ENCODE measurements at places on chromosomes 5 and 9. TPM values are rescaled to one million over a fixed set of nuclear protein-coding genes. Genes with fewer than 3 reads are reported as not detected.

CD180 gene
- polyA plus RNA-seq = 0.02 TPM

ZNF782 gene
- 0.93 TPM for polyA plus RNA-seq

SFXN1 gene
- 155 TPM for polyA plus RNA-seq

MRPL41 gene
- polyA plus RNA-seq = 35.8 TPM

RASEF gene
- 1.1 TPM for polyA plus RNA-seq

PCDHGA4 gene
- 0.79 TPM for polyA plus RNA-seq

ACOT12 gene
- polyA plus RNA-seq = not detected

ARSK gene
- 8.0 TPM for polyA plus RNA-seq

AGXT2 gene
- polyA plus RNA-seq = not detected

PHF2 gene
- polyA plus RNA-seq = 5.9 TPM

OR1J2 gene
- not detected for polyA plus RNA-seq

ELAVL2 gene
- polyA plus RNA-seq = 5.2 TPM

CA9 gene
- polyA plus RNA-seq = 37.7 TPM

BICD2 gene
- polyA plus RNA-seq = 15.2 TPM

ADAMTSL1 gene
- polyA plus RNA-seq = 2.1 TPM

TRIM36 gene
- polyA plus RNA-seq = 3.5 TPM

TRPM3 gene
- polyA plus RNA-seq = 0.15 TPM

LHX3 gene
- not detected for polyA plus RNA-seq

NXNL2 gene
- 0.18 TPM for polyA plus RNA-seq

PCDHA13 gene
- 0.11 TPM for polyA plus RNA-seq

CARTPT gene
- not detected for polyA plus RNA-seq

FAM221B gene
- polyA plus RNA-seq = not detected

PCDHGA9 gene
- 0.25 TPM for polyA plus RNA-seq

SHISAL2B gene
- not detected for polyA plus RNA-seq

FOXD4L6 gene
- not detected for polyA plus RNA-seq

ZNF366 gene
- polyA plus RNA-seq = not detected

SCGB3A1 gene
- not detected for polyA plus RNA-seq

RLN1 gene
- polyA plus RNA-seq = not detected

LMX1B gene
- polyA plus RNA-seq = 5.3 TPM

STC2 gene
- 30.0 TPM for polyA plus RNA-seq

LURAP1L gene
- polyA plus RNA-seq = 16.6 TPM

TNFSF15 gene
- 0.74 TPM for polyA plus RNA-seq

NUDCD2 gene
- polyA plus RNA-seq = 4.9 TPM

FGF10 gene
- not detected for polyA plus RNA-seq

PCDHA7 gene
- polyA plus RNA-seq = 0.02 TPM

ANKRD18A gene
- polyA plus RNA-seq = 1.9 TPM

PPIC gene
- polyA plus RNA-seq = 38.7 TPM

PCDHGA11 gene
- polyA plus RNA-seq = 0.12 TPM

CRB2 gene
- not detected for polyA plus RNA-seq

MAT2B gene
- polyA plus RNA-seq = 34.0 TPM

PTGS1 gene
- 21.7 TPM for polyA plus RNA-seq

OR13C3 gene
- not detected for polyA plus RNA-seq

DNAI1 gene
- 0.03 TPM for polyA plus RNA-seq

MAST4 gene
- 31.4 TPM for polyA plus RNA-seq

NTRK2 gene
- 0.07 TPM for polyA plus RNA-seq

NRARP gene
- 0.37 TPM for polyA plus RNA-seq

FABP6 gene
- polyA plus RNA-seq = not detected

NUTM2G gene
- not detected for polyA plus RNA-seq

CLINT1 gene
- polyA plus RNA-seq = 97.7 TPM

WDR38 gene
- polyA plus RNA-seq = not detected

SLC45A2 gene
- not detected for polyA plus RNA-seq

All from mammary epithelial cell (primary cell).